NCI-H1092 (cell line): ENCODE measurements at places on chromosomes 16 and 17.

- no peak for DNase-seq
These were observed 625.6 kb downstream of the TMEM114 start for GRCh38 chr16:7964744-7965143.

- no peak for DNase-seq
These were observed 11.7 kb upstream of the C16orf95 start for GRCh38 chr16:87328846-87329245.

- DNase-seq: no peak
These were observed 437.2 kb downstream of the HAPSTR1 start for GRCh38 chr16:9528511-9529079.

DNA sequence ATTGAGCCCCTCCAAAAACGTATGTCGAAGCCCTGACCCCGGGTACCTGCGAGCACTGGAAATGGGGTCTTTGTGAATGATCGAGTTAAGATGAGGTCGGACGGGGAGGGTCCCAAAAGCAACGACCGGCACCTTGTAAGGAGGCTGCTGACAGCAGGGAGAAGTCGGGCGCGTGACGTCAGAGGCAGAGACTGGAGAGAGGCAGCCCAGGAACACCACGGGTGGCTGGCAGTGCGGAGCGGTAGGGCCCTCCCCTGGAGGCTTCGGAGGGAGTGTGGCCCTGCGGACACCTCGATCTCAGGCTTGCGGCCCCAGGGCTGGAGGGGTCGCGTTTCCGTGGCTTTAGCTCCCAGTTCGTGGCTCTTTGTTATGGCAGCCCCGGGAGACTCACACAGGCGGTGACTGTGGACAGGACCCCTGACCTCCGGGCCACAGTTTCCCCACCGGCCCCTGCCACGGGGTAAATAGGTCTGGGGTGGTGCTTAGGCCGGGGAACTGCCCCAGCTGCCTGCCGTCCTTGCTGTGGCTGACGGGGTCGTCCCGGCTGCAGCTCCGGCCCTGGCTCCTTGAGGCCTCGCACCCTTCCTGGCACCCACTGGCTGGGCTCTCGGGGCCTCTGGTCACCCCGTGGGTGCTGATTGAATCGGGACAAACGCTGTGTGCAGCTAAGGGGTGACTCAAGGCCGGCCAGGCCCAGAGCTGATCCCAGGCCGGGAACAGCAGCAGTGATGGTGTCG, 10.6 kb upstream of the SSTR5 start:
- no peak for DNase-seq

GRCh38 chr17:40089077-40089895, 11.1 kb downstream of the NR1D1 start:
- DNase-seq: no peak

- DNase-seq: no peak
These were observed 100.1 kb upstream of the CHMP6 start for GRCh38 chr17:80891397-80892018.

DNA sequence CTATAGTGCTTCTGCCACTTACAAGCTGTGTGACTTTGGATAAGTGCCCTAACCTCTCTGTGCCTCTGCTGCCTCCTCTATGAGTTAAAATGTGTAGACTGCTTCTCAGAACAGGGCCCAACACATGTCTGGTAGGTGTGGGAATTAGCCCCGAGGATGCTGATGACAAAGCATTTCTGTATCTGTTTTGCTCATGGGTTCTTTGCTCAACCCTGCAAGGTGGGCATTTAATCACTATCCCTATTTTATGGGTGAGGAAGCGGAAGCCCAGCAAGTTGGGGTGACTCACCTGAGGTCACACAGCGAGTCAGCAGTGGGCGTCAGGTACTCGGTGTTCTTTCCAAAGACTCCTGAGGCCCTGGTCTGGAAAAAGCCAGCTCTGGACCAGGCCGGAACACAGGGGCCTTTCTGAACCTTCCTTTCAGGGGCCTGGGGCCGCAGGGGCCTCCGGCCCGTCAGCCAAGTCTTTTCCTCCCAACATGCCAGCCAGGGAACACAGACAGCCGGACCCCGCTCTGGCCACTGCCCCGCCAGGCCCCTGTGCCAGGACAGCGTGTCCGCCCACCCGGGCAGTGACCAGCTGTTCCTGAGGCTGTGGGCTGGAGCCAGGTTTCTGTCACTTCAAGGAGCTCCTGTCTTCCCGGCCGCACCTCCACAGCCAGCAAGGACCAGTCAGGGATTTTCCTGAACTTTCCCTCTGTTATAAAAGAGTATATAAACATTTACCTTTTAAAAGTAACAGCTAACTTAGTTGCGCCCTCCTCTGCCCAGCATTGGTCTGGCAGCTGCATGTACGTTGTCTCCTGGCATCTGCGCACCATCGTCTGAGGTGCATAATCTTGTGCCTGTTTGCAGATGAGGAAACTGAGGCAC, 62.5 kb downstream of the SREBF1 start:
- DNase-seq: no peak

- DNase-seq: peak; percentile 51
These were observed 286.1 kb downstream of the SNX29 start for GRCh38 chr16:12262454-12263180.

DNA sequence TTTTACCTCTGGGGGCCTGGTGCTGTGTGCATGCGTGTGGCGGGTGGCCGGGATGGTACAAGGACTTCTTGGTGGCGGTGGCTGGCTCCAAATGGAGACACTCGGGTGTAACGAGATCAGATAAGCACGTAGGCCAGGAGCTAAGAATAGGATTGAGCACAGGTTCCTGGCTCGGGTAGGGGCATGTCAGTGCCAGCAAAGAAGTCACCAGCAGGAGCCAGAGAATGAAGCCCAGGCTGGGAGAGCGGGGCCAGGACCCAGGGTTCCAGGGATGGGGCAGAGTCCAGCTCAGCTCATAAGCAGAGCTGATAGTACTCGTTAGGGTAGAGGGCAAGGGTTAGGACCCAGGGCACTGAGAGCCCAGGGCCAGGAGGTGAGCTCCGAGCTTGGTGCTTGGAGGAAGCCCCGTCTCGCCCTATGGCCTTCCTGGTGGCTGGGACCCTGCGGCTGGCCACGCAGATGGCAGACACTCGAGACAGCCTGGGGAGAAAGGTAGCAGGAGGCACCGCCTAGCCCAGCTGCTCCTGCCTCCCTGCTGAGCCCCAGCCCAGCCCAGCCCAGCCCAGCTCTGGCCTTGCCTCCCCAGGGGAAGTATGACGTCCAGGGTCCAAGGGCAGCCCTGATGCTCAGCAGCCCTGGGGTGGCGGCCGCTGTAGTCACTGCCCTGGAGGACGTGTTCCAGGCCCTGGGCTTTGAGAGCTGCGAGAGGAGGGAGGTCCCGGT, 8.9 kb downstream of the ZNF213 start:
- DNase-seq: no peak

- DNase-seq: no peak
These were observed 179.9 kb downstream of the SEC14L1 start for GRCh38 chr17:77320485-77321256.

DNA sequence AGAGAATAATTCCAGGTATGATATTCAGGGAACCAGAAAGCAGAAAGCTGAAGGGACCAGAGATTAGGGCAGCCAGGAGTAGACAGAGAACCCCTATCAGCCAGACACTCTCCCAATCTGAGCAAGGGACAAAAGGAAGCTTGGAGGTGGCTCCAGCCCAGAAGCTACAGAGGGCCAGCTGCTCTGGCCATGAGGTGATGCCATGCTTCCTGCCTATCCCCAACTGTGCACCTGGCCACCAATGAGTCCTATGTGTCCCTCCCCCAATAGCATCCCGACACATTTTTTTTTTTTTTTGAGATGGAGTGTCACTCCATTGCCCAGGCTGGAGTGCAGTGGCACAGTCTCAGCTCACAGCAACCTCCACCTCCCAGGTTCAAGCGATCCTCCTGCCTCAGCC, 30.0 kb downstream of the NSMCE1 start:
- no peak for DNase-seq

- peak; percentile 52 for DNase-seq
These were observed at the start of gene UNKL for GRCh38 chr16:1414532-1415260. Gene UNKL (minus strand): TSS chr16:1414704. CDS start chr16:1414691, 13 bp downstream.

- peak; percentile 85 for DNase-seq
These were observed 340 bp upstream of the MYO1D start for GRCh38 chr17:32877164-32877764.

DNA sequence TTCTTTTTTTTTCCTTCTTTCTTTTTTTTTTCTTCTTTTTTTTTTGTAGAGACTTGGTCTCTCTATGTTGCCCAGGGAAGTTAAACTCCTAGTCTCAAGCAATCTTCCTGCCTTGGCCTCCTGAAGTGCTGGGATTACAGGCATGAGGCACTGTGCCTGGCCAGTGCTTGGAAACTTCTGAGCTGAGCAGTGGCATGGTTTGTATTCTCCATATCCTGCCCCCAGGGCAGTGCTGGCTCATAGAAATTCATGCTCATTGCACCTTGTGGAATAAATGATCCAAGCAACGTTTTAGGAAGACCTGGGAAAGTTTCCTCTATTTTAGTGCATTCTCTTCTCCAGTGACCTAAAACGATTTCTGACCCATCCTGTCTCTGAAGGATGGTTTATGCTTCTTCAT, 16.7 kb upstream of the SYT17 start:
- DNase-seq: no peak

DNA sequence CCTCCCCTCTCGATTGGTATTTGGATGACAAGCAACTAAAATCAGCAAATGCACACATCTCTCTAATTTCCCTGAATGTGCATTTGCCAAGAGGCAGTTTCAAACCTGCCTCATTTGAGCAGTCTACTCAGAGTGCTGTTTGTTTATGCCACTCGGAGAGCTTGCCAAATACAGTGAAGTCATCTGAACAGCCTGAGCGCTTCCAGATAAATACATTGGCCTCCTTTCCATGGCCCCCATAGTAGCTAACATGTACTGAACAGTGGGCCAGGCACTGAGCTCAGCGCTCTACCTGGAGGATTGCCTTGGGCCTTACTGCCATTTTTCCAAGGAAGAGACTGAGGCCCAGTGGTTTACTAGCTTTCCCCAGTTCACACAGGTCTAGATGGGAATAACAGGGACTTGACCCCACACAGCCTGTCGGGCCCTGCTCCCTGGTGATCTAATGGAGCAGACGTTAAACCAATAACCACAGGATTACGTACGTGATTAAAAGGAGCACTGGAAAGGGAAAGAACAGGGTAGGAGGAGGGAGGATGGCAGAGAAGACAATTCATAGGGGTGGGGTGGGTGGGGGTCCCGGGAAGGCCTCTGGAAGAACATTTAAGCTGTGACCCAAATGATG, 18.7 kb upstream of the ANKRD40CL start:
- DNase-seq: peak; percentile 38
